ENCODE measurements at places on chromosomes 3 and 15.

DNA sequence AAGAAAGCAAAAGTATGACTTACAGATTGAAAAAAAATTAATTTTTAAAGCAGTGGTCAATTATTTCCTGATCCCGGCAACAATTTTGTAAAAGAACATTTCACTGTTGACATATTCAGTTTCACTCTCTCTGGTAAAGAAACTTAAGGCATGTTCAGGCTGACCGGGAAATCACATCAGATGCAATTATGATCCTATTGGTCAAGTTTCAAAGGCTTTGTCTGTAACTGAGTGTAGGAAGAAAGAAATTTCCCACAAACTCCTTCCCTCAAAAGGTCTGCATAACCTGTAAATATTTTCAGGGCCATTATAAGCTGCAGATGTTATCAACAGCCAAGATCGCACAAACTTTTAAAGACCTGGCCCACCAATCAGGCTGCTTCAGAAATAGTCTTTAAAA, 205.4 kb upstream of the IGF1R start:
- DNase-seq = no peak

DNA sequence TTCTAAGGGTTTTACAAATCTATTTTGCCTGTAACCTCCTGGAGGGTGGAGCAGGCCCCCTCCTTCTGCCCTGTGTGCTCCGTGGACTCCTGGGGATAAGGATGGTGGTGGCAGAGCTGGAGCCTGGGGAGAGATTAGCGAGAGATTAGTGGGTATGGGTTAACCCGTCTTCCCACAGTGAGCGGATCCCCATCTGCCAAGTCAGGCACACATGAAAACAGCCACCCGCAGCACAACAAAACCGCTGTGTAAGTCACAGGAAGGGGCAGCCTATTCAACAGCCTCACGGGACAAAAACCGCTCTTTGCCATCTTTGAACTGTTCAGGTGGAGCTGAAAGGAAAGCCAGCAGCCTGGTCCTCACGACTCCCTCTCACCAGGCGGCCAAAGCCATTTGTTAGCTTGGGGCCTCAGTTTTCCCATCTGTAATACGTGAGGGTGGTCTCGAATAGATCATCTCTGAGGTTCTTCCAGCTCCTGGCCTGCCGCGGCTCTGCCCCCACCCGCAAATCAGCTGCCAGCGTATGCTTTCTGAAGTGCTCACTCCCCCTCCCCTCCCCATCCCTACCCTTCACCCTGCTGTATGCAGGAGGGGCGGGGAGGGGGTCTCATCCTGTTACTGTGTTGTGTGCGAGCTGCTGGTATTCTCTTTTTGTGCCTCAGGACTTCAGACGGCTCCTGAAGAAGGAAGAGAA, 43.6 kb downstream of the PDIA5 start:
- no peak for DNase-seq

DNA sequence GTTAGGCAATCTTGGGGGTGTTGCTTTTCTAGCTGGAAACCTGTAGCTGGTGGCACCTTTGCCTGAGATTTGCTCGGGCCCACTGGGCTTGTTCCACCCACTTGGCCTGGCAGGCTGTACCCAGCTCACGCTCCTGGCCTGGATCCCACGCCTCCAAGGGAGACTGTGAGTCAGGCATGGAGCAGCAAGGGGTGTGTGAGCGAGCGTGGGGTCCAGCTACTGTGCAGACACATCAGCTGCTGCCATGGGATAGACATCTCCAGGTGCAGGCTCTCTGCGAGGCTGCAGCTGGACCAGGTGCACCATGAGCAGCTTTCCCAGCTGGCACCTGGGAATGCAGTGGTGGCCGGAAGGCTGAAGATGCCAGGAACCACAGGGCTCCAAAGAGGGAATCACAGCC, 36.0 kb downstream of the NR1D2 start:
- no peak for DNase-seq

DNA sequence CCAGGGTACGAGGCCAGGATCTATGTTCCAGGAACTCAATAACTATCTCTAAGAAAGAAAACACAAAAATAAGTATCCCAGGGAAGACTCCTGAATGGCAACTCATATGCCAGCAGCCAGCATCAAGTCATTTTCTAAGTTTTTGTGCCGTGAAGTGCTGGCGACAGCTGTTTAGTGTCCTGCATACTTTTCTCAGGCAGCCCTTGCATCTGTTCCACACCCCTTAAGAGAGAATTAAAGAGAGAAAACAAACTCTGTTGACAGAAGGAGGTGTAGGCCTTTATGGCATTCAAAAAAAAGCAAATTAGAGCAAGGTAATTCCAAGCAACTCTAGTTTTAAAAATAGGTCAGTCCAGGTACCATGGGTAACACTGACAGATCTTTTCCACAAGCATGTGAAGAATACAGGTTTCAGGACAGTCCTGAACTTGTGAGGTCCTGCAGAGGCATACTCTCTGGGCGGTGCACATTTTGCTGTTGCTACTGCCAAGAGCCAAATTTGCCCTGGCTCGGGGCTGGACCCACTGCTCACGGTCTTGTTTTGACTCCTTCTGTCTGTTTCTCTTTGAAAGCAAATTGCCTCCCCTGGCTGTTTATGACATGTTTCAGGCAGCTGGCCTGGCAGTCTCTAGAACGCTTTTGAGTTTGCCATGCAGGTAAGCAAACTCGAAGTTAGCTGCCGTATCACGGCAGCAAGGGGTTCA, 252.1 kb upstream of the ADAMTS9 start:
- no peak for DNase-seq

DNA sequence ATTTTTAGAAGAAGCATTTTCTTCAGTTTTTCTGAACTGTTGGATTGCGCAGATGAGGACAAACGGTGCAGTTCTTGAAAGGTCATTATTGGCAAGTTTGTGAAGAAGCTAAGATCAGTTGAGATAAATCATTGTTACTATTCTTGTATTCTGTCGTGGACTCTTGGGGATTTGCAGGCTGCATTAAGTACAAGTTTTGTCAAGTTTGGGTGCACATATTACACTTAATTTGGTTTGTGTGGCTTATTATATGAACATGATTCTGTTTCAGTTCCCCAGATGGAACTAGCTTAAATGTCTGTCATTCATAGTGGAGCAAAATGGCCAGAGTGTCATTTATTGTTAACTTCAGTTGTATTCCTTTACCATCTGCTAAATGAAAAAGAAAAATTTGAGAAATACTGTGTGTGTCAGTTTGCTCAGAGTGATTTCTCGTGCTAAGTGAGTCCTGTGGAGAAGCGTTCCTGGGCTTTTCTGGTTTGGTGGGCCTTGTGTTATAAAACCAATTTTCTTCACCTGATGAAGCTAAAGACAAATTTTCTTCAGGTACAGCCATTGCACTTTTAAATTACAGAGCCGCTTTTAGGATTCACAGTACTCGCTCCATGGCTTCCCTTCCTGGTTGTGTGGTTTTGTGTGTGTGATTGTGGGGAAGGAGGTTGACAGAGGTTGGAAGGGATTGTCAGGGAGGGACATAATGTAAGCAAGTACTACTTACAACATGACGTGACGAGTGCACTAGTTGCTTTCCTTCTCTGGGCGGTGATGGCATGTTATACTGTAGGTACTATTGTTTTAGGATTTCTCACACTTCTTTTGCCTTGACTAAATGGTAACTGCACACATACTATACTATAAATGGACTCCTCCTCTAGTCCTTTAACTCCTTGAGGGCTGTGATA, 1.7 kb downstream of the AKAP13 start:
- no peak for DNase-seq

GRCh38 chr3:44962621-44963393, 13.2 kb downstream of the ZDHHC3 start:
- no peak for DNase-seq

Data from stimulated activated CD8-positive, alpha-beta memory T cell treated with anti-CD3 and anti-CD28 coated beads, Interleukin-2, amount 100 ng/mL, for 1 hour (primary cell).